ENCODE measurements at places on chromosomes 2 and 18.

DNA sequence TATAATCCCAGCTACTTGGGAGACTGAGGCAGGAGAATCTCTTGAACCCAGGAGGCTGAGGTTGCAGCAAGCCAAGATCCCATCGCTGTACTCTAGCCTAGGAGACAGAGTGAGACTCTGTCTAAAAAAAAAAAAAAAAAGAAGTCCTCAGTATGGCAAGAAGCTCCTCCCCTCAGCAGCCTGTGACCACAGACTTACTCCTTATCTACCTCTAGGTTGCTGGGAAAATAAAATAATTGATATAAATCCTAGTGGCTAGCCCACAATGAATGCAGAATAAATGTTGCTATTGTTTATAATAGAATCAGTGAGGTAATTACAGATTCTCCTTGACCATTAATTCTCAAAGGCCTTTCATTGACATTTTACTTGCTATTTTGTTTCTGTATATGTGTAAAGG lies 70.6 kb downstream of the IRS1 start:
- no peak for DNase-seq

DNA sequence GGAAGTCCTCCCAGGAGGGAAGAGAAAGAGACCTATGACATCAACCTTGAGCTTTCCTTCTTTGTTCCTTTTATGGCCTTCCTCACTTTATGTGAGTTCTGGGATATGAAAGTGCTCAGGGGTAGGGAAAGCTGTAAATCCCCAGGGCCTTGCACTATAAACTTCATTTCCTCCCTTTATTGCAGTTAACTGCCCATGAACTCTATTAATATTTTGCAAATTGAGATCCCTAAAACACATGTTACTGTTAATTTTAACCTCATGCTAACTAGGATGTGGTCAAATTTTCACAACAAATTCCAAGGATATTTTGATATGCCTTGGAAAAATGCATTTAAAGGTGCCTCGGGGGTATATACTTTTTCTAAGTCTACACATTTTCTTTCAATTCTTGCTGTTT lies 359.9 kb downstream of the OSR1 start:
- DNase-seq = no peak

GRCh38 chr2:217980036-217980435 lies 22.8 kb downstream of the TNS1 start:
- no peak for DNase-seq

GRCh38 chr2:119764832-119765231 lies 5.1 kb downstream of the PTPN4 start:
- DNase-seq = no peak

- no peak for DNase-seq
Measured at GRCh38 chr2:228869636-228870264, 401.3 kb downstream of the PID1 start.

DNA sequence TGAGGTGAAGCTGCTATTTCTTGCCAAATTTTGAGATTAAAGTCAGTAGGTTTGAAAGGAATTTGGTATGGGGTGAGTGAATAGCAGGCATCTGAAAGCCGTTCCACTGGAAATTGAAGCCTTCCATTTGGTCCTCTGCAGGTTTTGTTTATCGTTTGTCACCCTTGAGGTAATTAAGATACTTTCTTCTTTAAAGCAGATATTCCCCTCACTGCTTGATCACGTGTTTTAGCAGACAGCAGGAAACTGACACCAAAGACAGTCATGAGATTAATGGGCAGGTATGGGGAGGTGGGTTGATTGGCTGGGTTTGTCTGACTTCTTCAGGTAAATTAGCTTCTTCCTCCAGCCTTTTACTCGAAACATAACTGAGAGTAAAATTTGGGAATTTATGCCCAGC lies 10.7 kb downstream of the LPIN1 start:
- no peak for DNase-seq

GRCh38 chr2:152861349-152861942 lies 143.0 kb downstream of the ARL6IP6 start:
- no peak for DNase-seq

DNA sequence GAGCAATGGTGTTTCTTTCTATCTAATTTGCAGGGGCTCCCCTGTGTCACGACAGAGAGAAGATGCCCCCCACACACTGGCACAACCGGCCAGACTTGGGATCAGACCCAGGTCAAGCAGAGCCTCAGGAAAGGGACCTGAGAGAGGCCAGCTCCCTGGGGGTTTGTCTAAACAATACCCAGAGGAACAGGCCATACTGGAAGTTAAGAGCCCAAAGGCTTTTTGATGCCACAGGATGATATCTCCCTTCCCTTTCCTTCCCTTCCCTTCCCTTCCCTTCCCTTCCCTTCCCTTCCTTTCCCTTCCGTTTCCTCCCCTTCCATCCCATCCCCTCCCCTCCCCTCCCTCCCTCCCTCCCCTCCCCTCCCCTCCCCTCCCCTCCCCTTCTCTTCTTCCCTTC lies 139.2 kb downstream of the ARL4C start:
- DNase-seq = no peak

- no peak for DNase-seq
Measured at GRCh38 chr2:64284751-64285150, 140.5 kb upstream of the PELI1 start.

DNA sequence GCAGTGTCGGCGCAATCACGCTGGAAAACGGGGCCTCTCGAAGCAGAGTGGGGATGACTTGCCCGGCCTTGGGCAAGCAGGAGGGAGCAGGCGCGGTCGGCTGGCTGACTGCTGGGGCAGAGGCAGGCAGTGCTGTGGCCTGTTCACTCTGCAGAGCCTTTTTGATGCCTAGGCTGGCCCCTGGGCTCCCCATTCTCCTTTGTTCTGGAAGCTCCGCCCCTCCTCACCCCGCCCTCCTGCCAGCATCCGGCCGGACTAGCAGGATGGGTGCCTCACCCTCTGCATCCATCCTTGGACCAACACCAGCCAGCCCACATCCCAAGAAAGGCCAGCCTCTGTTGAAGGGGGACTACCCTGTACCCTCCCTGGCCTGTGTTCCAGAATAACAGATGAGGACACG lies at the start of gene ASPRV1:
Gene ASPRV1 (minus strand): TSS at position 136 of the 400 bp plus-strand sequence. CDS start 195 bp downstream, outside the sequence.
- no peak for DNase-seq

DNA sequence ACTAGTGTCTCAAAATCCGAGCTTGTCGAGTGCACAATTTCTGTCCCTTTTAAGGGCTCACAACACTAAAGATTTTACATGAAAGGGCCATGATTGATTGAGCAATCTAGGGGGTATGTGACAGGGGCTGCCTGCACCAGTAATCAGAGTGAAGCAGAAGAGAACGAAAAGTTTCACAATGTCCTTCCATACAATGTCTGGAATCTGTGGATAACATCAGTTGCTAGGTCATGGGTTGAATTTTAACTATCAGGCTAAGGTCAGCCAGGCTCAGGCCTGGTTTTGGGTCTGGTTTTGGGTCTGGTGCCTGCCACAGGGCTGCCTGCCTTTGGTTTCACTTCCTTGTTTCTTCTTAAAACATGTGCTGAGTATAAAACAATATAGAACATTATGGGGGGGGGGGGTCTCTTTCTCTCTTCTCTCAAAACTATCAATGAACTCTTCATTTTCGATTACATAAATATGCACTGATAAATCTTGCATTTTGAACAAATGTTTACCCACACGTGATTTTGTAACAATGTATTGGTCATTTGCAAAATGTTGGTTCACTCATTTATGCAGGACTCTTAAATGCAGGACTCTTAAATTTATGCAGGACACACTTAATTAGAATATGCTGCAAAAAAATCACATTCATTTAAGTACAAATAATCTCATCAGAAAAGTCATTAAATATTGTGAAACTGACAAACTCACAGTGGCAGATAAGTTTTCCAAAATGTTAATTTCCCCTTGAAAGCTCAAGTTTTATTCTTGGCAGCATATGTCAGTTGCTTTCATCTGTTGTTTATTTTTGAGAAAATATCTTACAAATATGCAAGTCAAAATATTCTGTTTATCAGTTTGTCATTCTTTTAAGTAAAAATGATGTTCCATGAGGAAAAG lies 290.5 kb upstream of the KYNU start:
- DNase-seq = no peak

DNA sequence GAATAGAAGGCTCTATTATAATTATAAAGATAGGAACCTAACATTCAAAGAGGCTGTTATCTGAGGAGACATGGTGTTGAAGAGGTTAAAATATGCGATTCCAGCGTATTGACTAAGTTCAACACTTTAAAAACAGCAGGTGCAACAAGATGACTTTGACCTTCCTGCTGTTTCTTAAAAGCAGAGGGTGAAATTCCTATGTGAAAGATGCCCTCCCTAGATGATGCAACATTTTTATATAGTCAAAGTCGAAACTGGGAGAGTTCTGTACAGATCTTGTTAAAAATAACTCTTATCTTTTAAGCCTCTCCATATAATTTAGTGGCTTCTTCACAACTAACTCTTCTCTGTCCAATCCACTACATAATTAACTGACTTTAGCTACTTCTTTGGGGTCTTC lies 4.4 kb upstream of the ACKR3 start:
- no peak for DNase-seq

GRCh38 chr2:48339451-48339850 lies 190.5 kb upstream of the STON1 start:
- DNase-seq = no peak

DNA sequence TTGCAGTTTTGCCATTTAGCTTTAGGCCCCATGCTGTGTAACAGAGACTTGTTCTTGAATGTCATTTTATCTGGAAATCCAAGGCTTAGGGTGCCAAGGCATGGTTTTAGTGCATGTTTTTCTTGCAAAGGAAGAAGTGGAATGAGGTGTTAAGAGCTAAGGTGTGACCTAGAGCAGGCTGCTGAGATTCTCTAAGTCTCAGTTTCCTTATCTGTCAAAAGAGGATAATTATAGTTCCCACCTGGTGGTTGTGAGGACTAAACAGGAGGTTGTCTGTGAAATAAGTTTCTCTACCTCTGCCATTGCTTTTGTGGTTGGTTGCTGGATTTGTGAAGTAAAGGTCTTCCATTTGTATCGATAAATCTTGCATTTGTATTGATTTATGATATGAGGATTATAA lies 82.0 kb downstream of the TANC1 start:
- no peak for DNase-seq

DNA sequence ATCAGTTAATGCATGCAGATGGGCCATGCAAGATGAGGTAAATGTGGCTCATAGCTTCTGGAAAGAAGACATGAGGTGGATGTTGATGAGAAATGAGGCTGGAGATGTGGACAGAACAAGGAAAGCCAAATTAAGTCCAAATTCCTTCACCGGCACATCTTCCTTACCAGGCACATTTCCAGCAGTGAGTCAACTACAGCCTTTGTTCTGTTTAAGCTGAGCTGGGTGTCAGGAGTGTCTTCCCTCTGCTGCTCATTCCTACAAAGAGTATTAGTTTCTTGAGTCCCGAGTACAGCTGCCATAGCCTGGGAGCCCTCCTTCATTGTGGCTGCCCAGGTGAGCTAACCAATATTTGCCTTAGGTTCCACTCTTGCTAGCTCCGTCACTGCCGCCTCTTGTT lies 945.0 kb downstream of the SLC4A3 start:
- DNase-seq = no peak

DNA sequence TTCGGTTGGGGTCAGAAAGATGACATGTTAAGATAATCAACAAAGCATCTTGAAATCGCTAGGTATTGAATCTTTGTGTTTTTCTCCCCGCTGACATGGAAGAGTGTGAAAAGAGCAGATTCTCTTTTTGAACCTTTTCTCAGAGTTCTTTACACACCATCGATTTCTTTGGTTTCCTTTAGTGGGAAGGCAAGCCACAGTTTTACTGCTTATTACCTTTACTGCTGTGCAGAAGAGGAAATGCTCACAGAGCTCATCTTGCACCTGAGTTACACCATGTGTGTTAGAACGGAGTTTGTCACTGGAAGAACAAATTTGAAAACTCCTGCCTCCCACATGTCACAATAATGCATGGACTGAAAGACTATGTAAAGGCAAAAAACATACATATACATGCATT lies 45.3 kb upstream of the PDK1 start:
- no peak for DNase-seq

DNA sequence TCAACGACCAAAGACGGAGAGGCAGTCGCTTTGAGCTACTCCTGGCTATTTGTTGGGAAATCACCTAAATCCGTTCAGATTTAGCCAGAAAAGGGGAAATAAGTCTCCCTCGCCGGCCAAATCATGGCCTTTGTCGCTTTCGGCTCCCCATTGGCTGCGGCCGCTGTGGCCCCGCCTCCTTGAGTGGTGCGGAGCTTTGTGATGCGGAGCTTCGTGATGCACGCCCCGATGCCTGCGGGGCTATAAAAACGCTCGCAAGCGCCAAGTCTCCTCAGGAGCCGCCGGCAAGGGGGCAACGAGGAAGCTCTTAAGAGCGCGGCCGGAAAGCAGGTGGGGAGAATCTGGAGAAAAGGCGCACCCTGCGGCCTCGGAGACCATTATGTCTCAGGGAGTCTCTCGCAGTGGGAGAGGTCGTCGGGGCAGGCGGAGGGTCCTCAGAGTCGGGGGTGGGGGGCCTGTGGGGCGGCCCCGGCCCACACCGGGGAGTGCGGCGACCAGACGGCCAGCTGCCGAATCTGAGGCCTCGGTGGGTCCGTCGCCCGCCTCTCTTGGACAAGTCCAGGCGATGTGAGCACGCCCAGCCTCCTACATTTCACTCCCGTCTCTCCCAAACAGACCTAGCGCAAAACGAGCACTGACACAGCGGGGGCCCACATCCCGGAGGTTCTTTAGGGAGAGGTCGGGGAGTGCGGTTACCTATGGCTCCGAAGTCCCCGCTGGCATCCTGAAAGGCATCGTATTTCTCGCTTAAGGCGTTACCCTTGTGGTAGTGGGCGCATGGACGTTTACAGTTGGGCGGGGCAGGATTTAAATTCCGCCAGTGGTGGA lies at the start of gene CABYR:
Gene CABYR (plus strand): TSS at position 274 of the 828 bp plus-strand sequence. CDS start 4,053 bp downstream, outside the sequence.
- DNase-seq = peak; percentile 65

DNA sequence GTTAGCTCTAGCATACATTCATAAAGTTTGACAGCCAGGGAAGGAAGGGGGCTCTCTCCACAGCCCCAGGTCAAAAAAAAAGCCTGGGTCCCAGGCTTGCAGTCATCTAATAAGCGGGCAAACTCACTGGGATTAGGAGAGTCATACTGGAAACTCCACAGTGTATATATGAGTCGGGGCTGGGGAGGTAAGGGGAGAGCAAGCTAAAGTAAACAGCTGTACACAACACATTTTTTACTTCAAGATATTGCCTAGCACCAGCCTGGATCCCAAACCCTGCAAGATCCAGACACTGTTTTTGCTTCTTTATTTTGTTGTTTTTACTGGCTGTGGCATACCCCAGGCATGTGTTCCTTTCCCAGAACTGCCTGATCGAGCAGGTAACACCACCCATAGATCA lies 291.3 kb upstream of the TANK start:
- DNase-seq = no peak

- no peak for DNase-seq
Measured at GRCh38 chr2:64018701-64019082, 536 bp downstream of the VPS54 start.

DNA sequence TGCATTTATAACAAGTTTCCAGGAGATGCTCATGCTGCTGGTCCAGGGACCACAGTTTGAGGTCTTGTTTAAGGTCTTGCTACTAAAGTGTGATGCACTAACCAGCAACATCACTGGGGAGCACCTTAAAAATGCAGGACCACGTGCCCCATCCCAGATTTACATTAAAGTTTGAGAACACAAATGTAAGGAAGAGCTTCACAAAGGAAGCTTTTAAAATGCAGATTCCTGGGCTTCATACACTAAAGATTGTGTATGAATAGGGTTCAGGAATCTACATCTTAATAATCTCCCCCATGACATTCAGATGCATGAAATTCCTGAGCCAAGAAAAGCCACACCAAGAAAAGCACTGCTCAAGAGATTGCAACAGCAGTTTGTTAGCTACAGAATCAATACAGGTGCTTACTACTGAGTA lies 235.3 kb upstream of the TANK start:
- DNase-seq = no peak

Data from AG09309 (cell line).